ENCODE measurements at places on chromosomes 13 and 19.
A peak's percentile ranks its signal among the peaks of the same experiment; 100 is the strongest.

DNA sequence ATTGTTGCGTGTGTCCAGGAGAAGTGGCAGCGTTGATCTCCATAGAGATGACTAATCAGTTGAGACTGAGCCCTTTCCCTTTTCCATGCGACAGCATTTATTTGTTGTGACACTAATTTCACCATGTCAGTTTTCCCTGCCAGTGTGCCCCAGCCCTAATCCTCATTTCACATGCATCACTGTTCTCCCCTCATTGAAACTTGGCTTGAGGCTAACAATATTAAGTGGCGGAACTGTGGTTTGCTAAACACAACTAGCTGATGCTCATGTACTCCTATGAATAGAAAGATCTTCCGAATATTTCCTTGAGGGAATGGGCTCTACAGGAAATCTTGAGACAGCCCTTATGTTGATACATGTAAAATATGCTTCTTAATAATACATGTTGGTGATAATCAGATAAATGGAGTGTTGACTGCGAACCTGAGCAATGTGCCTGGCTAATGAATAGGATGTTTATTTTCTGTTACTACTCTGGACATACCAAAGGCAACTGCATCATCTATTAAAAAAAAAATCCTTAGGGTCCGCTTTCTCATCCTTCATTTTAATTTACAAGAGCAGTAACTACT is 258.6 kb downstream of the ATP8A2 start:
- DNase-seq: no peak

- DNase-seq: no peak
Measured at GRCh38 chr13:72342364-72342763, 385.1 kb downstream of the MZT1 start.

- DNase-seq: no peak
Measured at GRCh38 chr13:18953139-18953930, 228.3 kb downstream of the TUBA3C start.

DNA sequence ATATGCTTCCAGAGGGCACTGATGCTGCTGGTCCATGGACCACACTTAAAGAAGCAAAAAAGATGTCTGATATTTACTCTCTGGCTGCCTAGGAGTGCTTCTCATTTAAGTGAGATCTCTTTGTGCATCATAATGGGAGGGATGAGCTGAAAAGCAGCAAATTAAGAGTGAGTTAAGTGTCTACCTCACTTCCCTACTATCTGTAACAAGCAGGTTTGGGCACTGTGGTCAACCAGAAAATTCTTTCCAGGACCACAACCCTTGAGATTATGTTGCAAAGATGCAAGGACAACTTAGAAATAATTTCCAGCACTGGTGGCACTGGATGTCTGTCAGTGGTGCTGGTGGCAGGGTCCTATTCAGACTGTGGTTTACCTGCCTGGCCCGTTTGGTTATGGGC is 52.1 kb upstream of the USPL1 start:
- DNase-seq: no peak

GRCh38 chr13:104086759-104087158 is 1020.5 kb upstream of the SLC10A2 start:
- no peak for DNase-seq

GRCh38 chr13:98581971-98582702 is 5.2 kb upstream of the STK24 start:
- peak; percentile 64 for DNase-seq

DNA sequence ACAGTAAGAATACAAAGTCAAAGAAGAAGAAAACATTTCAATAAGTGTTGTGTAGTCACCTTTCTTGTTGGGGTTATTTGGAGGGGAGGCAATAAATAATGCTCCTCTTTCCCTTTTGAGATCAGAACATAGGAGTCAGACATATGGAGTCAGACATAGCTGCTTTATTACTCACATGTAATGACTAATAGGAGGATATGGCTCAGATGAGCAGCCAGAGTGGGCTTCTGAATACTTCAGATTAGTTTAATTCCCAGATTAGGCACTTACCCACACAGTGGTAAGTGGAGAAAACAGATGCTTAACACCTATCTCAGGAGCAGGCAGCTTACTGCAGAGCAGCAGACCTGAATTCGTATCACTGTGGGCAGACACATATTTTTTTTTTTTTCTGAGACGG is 31.7 kb upstream of the C1QTNF9B start:
- DNase-seq: peak; percentile 93

GRCh38 chr19:12994701-12995595 is at the start of gene NFIX:
NFIX (plus strand) TSS chr19:12995475; CDS start chr19:12995838, 363 bp downstream.
- DNase-seq: peak; percentile 69

- DNase-seq: no peak
Measured at GRCh38 chr19:4536798-4537197, 1.8 kb upstream of the PLIN5 start.

- DNase-seq: no peak
Measured at GRCh38 chr13:55403887-55404487, 1736.7 kb upstream of the PRR20A start.

GRCh38 chr19:38583219-38583984 is 34.4 kb downstream of the MAP4K1 start:
- DNase-seq: no peak

DNA sequence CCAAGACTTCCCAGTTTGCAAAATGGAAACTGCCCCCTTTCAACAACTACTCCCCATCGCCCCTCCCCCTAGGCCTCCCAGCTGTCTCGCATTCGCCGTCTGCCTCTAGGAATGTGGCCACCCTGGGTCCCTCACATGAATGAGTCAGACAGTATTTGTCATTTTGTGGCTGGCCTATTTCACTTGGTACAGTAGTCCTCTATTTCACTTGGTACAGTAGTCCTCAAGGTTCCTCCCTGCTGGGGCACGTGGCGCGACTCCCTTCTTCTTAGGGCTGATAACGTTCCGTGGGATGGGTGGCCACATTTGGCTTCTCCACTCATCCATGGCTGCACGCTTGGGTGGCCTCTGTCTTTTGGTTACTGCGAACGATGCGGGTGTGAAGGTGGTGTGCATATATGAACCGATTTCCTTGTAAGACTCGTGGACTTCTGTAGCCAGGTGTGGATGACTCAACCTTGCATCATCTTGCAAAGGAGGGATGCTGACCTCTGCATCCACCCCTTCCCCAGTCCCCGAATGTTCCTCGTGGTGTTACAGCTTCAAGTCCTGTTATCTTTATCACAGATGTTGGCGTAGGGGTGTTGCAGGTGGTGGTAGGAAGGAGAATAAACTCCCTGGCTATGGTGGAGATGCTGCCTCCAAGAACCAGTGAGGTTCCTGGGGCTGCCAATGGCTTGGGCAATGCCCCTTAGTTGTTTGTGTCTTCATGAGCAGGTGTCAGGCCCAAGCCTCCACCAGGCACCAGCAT is 112.1 kb upstream of the SOX1 start:
- DNase-seq: no peak

GRCh38 chr13:36453516-36453915 is 21.2 kb downstream of the CCNA1 start:
- DNase-seq: peak; percentile 31

DNA sequence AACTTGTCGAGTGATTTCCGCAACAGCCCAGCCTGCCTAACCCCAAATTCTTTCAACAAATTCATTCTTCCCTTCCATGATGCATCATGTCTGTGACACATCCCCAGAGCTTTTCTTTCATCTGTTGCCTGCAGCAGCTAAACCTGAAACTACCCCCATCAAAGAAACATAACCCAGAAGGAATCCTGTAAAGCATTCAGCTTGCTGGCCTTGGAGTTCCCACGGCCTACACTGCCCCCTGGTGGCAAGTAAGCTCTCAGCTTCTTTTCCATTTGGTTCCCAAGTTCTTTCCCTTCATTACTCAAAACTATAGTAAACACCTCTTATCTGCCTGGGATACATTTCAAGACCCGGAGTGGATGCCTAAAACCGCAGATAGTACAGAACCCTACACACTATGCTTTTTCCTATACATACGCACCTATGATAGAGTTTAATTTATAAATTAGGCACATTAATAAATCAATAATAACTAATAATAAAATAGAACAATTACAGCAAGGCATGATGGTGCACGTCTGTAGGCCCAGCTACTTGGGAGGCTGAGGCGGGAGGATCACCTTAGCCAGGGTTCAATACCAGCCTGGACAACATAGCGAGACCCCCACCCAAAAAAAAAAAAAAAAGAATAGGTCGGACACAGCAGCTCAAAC is 7.4 kb downstream of the ETHE1 start:
- peak; percentile 95 for DNase-seq

GRCh38 chr13:31794452-31794851 is 55.1 kb downstream of the RXFP2 start:
- no peak for DNase-seq

GRCh38 chr19:58466089-58466759 is 656 bp upstream of the ZNF324 start:
- no peak for DNase-seq

DNA sequence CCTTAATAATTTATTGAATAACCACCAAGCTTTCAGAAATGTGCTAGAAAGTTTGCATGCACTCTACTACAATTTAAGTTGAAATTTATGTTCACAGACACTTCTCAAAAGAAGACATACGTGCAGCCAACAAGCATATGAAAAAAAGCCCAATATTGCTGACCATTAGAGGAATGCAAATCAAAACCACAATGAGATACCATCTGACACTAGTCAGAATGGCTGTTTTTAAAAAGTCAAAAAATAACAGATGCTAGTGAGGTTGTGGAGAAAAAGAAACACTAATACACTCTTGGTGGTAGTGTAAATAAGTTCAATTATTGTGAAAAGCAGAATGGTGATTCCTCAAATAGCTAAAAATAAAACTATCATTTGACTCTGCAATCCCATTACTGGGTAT is 308.8 kb upstream of the PCDH9 start:
- peak; percentile 27 for DNase-seq

DNA sequence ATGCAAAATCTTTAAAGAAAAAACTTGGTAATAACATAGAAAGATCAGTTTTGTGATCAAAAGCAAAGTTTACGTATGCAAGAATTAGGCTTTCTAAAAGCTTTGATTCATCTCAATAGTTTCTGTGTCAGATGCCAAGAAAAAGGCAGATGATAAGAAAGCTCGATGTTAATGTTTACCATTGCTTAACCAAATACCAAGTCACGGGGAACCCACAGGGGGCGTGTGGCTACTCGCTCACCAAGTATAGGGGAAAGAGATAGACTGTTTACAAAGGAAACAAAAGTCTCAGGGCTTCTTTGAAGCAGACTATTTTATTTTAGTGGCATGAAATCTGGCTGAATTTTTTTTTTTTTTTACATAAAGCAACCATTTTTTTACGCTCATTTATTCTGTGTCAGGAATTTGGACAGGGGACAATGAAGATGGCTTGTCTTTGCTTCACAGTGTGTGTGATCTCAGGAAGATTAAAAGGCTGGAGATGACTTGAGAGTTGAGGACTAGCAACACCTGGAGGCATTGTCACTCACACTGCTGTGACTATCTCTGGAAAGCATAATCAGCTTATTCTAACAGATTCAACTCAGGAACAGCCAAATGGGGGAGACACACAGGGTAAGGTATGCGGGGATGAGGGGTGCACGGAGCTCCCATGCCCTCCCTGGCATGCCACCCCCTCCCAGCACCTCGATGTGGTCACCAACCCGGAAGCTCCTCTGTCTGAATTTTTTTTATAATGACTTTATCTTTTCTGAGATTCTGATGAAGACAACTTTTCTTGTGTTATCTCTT is 24.9 kb downstream of the RCBTB1 start:
- DNase-seq: no peak

GRCh38 chr13:111202156-111202621 is 87.1 kb downstream of the ARHGEF7 start:
- DNase-seq: no peak

DNA sequence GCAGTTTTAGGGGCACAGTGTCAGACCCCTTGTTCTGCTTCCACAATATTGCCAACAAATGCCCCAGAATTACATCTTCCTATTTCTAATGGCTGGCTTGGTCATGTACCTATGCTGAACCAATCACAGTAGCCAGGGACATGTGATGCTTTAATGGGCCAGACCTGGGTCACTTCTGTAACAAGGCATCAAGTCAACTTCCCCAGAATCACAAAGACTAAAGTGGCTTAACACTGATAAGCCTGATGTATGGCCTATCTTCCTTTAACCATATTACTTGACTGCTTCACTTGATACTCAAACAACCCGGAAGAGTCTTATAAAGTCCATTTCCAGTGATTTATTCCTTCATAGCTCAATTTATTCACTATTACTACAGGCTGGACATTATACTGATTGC is 19.6 kb downstream of the LNX2 start:
- no peak for DNase-seq

DNA sequence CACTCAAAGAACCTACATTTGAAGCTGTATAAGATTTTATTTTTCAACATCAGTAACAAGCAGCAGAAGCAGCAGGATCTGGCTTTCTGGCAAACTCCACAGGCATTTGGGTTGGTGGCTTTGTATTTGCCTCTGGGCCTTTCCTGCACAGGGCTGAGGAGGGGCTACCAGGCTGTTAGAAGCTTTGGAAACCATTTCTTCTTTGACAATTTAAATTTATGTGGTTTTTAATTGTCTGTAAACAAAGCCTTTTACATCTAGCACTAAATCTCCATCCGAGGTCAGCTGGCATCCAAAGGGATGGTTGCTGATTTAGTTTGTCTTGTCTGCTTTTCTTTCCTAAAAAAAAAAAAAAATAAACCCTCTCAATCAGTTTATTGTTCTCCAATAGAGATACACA is 127.5 kb upstream of the OBI1 start:
- no peak for DNase-seq

GRCh38 chr13:40622761-40623160 is 43.7 kb downstream of the FOXO1 start:
- DNase-seq: no peak

DNA sequence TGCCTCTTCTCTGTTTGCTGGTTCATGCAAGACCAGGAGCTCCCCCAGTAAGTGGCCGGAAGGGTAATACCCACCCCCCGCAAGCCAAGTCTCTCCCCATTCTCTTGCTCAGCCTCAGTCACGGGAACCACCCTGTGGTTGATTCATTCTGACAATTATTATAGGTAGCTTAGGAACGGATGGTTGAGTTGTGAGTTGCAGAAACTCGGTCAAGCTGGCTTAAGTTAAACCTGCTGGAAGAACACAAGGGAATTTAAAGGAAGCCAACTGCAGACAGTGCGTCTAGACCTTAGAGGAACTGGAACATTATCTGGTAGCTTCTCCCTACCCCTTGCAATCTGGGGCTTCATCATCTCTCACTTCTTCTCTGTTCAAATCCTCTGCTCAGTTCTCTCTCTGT is 8.9 kb downstream of the FPR1 start:
- peak; percentile 91 for DNase-seq

Data from fibroblast of skin of abdomen (primary cell).